NCI-H446 treated with DMSO at 0.1 percent for 48 hours (cell line): ENCODE measurements at places on chromosomes 13 and 19.

DNA sequence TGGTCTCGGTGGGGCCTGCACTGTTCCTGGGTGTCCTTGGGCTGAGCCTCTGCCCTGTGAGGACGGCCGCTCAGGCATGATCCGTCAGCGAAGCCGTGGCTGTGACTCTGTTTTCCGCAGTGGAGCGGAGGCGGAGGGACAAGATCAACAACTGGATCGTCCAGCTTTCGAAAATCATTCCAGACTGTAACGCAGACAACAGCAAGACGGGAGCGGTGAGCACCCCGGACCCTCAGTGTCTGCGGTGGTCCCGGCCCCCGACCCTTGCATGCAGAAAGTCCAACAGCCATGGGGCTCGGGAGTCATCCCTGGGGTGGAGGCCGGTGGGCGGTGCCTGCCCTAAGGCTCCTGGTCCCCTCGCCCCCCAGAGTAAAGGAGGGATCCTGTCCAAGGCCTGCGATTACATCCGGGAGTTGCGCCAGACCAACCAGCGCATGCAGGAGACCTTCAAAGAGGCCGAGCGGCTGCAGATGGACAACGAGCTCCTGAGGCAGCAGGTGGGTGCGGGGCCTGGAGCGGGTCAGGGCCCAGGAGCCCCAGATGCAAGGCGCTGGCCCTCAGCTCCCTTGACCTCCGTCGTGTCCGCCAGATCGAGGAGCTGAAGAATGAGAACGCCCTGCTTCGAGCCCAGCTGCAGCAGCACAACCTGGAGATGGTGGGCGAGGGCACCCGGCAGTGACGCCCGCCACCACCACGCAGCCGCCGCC, 3.6 kb upstream of the HAMP start:
- DNase-seq = no peak

- no peak for DNase-seq
Observed at GRCh38 chr13:65032825-65033224, 2197.3 kb downstream of the PCDH9 start.

DNA sequence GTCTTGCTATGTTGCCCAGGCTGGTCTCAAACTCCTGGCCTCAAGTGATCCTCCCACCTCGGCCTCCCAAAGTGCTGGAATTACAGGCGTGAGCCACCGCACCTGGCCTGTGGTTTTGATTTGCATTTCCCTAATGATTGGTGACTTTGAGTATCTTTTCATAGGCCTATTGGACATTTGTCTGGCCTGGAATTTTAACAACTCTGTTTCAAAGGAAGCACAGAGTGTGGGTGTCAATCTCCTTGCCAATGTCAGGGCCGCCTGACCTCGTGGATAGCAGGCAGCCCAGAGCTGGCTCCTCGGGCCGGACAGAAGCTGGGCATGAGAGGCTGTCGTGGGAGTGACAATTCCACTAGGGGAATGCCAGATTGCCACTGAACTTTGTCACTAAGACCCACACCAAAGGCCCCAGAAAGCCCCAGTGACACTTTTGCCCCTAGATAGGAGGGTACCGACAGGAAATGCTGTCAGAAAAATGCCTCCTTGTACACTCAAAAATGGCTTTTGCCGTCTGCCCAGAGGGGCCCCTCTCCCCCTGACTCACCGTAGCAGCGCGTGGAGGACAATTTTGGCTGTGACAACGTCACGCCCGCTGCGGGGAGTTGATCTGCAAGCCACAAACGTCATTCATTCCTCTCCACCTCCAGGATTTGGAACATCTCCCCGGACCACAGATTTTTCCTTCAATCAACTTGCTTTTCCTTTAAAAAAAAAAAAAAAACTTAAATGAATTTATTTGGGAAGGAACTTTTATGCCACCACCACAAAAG, 11.7 kb upstream of the ADGRE5 start:
- no peak for DNase-seq

DNA sequence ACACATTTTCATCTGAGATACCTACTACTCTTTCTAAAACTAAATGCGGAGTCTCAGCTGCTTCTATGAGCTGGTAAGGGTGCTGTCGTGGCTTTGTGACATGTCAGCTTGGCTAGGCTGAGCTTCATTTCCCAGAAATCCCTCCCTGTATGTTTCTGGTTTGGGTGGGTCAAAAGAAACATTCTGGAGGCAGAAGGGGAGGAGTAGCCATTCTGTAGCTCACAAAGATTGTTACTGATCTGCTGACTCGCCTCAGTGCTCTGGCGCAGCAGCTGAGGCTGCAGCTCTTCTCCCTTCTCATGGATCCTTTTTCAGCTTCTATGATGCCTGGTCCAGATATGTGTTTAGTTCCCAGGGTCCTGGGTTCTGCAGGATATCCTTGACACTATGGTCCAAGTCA, 114.7 kb downstream of the RAP2A start:
- no peak for DNase-seq

DNA sequence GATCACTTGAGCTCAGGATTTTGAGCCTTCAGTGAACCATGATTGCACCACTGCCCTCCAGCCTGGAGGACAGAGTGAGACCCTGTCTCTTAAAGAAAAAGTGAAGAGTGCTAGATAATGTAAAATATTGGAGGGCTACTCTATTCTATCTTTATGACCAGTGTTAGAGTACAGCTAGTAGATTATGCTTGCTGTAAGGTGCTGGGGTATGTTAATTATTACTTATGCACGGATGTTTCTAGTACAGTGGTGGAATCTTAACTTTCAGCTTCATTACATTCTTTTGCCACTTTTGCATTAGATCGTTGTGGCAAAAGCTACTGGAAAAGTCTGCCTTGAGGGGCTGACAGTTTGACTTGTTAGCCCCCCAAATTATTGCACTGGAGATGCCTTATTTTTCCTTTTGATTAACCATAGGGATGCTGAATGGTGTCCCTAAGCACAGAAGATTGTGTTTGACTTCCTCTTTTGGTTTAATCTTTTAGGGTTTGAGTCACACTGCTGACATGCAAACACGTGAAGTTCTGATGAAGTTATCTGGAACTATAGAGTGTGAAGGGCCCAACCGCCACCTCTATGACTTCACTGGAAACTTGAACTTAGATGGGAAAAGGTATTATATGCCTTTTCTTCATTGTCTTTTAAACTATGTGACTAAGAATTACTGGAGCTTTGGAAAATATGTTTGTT, 169.8 kb downstream of the ATP8A2 start:
- no peak for DNase-seq
